Frontal cortex (tissue), 4 donors: ENCODE measurements at places on chromosomes 4 and X.

DNA sequence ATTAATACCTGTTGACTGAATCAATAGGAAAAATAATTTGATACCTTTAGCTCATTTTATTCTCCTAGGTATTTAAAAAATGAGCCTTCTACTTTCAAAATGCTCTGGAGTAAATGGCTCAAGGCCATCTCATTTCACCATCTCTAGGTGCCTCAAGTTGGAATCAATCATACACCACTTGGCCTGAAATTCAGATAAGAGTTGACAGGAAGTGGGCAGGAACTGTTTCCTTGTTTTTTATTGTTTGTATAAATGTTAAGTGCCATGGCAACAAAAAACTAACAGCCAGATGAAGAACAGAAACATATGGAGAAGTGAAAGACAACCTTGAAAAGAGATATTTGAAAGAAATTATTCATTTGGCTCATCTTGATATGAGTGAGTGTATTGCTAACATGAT, 12.4 kb downstream of the LIMCH1 start:
- DNase-seq: no peak

GRCh38 chr4:128354205-128354821, 66.7 kb upstream of the PGRMC2 start:
- DNase-seq: no peak

DNA sequence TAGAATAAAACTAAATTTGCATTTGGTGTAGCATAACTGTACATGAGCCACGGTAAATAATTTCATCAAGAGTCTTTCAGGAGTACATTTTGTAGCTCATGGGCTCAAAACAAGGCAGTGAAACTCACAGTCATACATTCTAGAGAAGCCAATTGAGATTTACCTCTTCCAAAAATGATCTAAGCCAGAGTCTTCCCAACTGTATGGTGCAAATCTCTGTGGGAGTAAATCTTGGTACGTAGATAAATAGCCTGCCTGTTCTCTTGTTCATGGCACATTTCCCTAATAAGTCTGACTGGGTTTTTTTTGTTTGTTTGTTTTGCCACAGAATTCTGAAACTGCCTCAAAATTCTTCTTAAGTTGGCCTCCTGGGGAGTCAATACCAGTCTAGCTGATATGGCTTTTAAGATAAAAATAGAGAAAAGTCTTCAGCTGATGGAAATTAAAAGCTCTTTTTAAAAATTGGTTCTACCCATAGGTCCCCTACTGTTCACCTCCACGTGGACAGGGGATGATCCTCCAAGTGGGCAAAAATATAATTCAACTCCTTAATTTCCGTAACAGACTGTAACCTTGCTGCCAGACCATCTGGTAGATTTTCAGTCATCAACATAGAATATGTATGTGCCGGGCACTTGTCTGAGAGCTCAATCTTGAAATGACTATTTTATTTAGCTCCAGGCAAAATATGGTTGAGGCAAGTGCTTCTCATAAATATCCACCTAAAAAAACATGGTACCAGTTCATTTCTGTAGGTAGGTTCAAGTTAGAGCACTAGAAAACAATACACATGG, 365.4 kb downstream of the PDHA2 start:
- no peak for DNase-seq

- no peak for DNase-seq
Observed at GRCh38 chrX:143632625-143633410, 3.1 kb downstream of the SLITRK4 start.

GRCh38 chr4:21469438-21470300, 478.9 kb downstream of the KCNIP4 start:
- DNase-seq: no peak

DNA sequence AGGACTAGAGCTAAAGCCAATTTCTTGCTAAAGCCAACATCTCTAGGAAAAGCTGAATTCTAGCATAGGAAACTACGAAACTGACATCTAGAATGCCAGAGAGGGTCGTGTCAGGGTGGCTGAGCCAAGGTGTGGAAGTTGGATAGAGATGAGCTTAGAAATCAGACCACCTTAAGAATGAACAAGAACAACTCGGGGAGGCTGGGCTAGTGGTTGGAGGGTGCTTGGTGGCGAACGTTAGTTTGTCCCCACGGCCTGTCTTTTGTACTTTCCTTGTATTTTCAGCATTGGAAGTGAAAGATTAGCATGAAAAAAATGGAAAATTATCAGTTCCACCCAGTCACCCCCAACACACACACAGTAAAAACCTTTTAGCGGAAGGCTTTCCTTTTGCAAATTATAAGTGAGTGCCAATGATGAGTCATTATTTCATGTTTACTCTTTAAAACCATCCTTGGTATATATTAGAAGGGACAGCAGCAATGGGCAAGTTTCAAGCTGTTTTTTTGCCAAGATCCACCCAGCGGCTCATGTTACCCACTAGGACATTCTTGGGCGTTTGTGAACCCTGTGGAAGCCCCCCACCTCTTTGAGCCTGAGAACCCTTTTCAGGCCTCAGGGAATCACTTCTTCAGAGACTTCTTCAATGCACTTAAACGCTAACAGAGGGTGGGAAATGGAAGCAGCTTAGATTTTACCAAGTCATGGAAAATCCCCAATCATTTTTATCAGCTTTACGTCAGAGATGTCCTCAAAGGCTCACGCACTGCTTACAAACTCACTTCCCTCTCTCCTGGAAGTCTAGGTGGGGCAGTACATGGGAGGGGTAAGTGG, 4.9 kb upstream of the PPEF1 start:
- DNase-seq: no peak

- peak; percentile 19 for DNase-seq
Observed at GRCh38 chr4:84971319-84971932, 4.9 kb upstream of the WDFY3 start.

- no peak for DNase-seq
Observed at GRCh38 chr4:6917461-6918271, 8.0 kb downstream of the TBC1D14 start.

DNA sequence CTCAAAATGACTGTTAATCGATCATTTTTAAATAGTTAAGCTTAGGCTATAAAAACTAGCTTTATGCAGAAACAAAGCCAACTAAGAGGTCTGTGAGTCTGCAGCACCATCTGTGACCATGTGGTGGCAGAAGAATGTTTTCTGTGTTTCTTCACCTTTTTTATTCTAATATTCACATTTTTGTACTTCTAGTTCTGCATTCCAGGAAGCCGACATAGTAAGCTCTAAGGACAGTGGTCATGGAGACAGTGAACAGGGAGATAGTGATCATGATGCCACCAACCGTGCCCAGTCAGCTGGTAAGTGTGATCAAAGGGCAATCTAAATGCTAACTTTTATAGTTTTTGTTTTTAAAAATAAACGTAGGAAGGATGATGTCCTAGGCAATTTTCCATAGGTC, 5.6 kb downstream of the PCDH10 start:
- no peak for DNase-seq

- no peak for DNase-seq
Observed at GRCh38 chr4:65656008-65656407, 14.3 kb downstream of the EPHA5 start.

DNA sequence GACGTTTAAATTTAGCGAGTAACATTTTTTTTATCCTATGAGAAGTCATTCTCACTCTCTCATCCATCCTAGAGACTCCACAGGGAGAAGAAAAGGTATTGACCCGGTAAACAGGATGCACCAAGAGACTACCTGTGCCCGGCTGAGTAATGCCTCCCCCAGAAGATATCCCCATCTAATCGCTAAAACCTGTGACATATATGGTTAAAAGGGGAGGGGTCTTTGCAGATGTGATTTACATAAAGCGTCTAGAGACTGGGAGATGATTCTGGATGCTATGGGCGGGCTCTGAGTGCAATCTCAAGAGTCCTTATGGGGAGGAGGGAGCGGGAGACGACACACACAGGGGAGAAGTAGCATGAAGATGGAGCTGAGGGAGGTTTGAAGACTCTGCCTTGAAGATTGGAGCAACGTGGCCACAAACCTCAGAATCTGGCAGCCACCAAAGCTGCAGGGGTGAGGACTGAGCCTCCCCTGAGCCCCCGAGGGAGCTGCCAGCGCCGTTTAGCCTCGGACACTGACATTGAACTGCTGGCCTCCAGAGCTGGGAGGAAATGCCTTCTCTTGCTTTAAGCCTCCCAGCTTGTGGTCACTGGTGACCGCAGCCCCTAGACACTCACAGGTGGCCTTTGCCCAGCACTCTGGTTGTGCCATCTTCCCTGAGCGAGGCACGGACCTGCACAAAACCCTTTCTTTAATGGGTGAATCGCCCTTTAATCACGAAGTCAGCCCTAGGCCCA, 11.2 kb downstream of the ABLIM2 start:
- no peak for DNase-seq

DNA sequence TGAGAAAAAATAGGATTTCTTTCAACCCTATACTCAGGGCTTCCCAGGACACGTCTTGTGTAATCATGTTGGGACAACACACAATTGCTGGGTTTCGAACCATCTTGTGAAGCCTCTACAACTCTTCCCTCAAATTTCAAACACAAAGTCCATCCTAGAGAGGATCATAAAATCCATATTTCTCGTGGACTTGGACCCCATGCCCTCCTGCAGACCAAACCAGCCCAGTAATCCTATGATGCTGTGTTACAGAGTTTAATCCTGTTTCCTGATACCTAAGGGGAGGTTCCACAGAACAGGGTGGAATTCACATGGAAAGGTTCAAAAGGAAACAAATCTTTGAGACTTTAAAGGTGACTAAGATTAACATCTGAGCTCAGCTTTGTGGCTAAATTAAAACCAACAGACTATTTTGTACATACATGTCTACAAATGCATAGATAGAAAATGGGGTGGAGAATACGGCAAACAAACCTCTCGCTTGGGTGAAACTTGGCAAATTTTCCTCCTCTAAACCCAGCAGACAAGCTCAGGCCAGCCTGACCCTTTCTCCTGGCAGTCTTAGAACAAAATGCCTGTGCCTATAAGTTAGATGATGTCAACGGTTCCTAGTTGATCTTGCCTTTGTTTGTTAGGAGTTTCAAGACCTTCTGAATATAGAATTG, 38.1 kb downstream of the EGFL6 start:
- no peak for DNase-seq
